ENCODE measurements at places on chromosomes 2 and 18. TPM values are rescaled to one million over a fixed set of nuclear protein-coding genes. Genes with fewer than 3 reads are reported as not detected.

The CCBE1 gene
- total RNA-seq, result 4.3 TPM

The PAIP2B gene
- 30.1 TPM for total RNA-seq

The SH3YL1 gene
- 12.2 TPM for total RNA-seq

- H3K4me3 ChIP-seq, result no peak overlapping the region
- no peak for DNase-seq
- H3K27me3 ChIP-seq, result no peaks in the 10 kb centered on the region
- no peaks in the 10 kb centered on the region for H3K36me3 ChIP-seq
Observed at GRCh38 chr2:120220756-120221155, 2.4 kb downstream of the TMEM185B start.

DNA sequence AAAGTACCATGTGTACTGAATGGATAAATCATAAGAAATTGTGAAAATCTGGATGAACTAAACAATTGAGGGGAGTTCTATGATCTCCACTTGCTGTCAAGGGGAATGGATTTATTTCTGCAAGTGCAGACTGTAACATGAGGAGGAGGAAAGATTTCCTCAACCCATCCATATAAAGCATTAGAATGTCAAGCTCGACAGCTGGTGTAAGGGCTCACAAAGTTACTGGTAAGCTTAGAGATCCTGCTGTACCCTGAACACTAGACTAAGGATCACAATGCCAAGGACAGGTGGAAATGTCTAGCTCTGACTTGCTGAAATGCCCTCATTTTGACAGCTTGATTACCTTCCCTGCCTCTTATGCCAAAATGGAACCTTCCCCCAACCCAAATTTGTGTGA, 125.3 kb downstream of the TCF4 start:
- no peak overlapping the region for H3K27ac ChIP-seq
- no peaks in the 10 kb centered on the region for H3K27me3 ChIP-seq
- no peaks in the 10 kb centered on the region for H3K4me1 ChIP-seq
- H3K4me3 ChIP-seq, result no peak overlapping the region

GRCh38 chr2:66324909-66325528, 109.9 kb upstream of the MEIS1 start:
- DNase-seq, result no peak
- no peaks in the 10 kb centered on the region for H3K4me1 ChIP-seq
- no peak overlapping the region for H3K27ac ChIP-seq
- no peaks in the 10 kb centered on the region for H3K36me3 ChIP-seq
- H3K27me3 ChIP-seq, result no peaks in the 10 kb centered on the region

The CNTNAP5 gene
- not detected for total RNA-seq

GRCh38 chr18:49690312-49690711, 123.0 kb downstream of the ACAA2 start:
- no peaks in the 10 kb centered on the region for H3K36me3 ChIP-seq
- H3K27ac ChIP-seq, result no peak overlapping the region
- no peak overlapping the region for H3K4me3 ChIP-seq
- H3K4me1 ChIP-seq, result peaks cover 9% of the 10 kb centered on the region

- no peaks in the 10 kb centered on the region for H3K36me3 ChIP-seq
- no peak overlapping the region for H3K27ac ChIP-seq
- no peaks in the 10 kb centered on the region for H3K27me3 ChIP-seq
- peaks cover 55% of the 10 kb centered on the region for H3K4me1 ChIP-seq
- no peak for DNase-seq
Observed at GRCh38 chr2:239292959-239293774, 107.7 kb downstream of the HDAC4 start.

The PIEZO2 gene
- total RNA-seq, result 11.9 TPM

GRCh38 chr2:219017201-219017931, 23.9 kb downstream of the CFAP65 start:
- no peaks in the 10 kb centered on the region for H3K36me3 ChIP-seq

The FBXO48 gene
- total RNA-seq, result 1.2 TPM

GRCh38 chr2:227932403-227932802, 61.0 kb downstream of the DAW1 start:
- DNase-seq, result no peak
- H3K27me3 ChIP-seq, result no peaks in the 10 kb centered on the region
- H3K4me3 ChIP-seq, result no peak overlapping the region
- H3K4me1 ChIP-seq, result no peaks in the 10 kb centered on the region
- H3K36me3 ChIP-seq, result no peaks in the 10 kb centered on the region
- no peak overlapping the region for H3K27ac ChIP-seq

GRCh38 chr2:104871972-104872865, 18.3 kb downstream of the POU3F3 start:
- H3K27ac ChIP-seq, result no peak overlapping the region
- H3K36me3 ChIP-seq, result no peaks in the 10 kb centered on the region
- peak overlapping the region; percentile 60 for H3K4me3 ChIP-seq
- peaks cover 6% of the 10 kb centered on the region for H3K27me3 ChIP-seq
- no peak for DNase-seq

GRCh38 chr2:228731517-228731916, 539.6 kb downstream of the PID1 start:
- H3K4me3 ChIP-seq, result no peak overlapping the region
- no peaks in the 10 kb centered on the region for H3K27me3 ChIP-seq
- DNase-seq, result no peak
- no peak overlapping the region for H3K27ac ChIP-seq
- H3K4me1 ChIP-seq, result no peaks in the 10 kb centered on the region
- no peaks in the 10 kb centered on the region for H3K36me3 ChIP-seq

The SLC30A3 gene
- total RNA-seq, result not detected

The ZNF521 gene
- 1.7 TPM for total RNA-seq

GRCh38 chr2:216687646-216688045, 7.7 kb downstream of the IGFBP5 start:
- no peak overlapping the region for H3K27ac ChIP-seq
- no peaks in the 10 kb centered on the region for H3K4me1 ChIP-seq
- DNase-seq, result no peak
- H3K4me3 ChIP-seq, result no peak overlapping the region

GRCh38 chr18:2040279-2040678, 531.0 kb downstream of the METTL4 start:
- no peaks in the 10 kb centered on the region for H3K4me1 ChIP-seq
- H3K27ac ChIP-seq, result no peak overlapping the region
- no peak for DNase-seq
- H3K27me3 ChIP-seq, result no peaks in the 10 kb centered on the region
- H3K36me3 ChIP-seq, result no peaks in the 10 kb centered on the region

The SKOR2 gene
- not detected for total RNA-seq

The ACTG2 gene
- 1.1 TPM for total RNA-seq
